Germinal center (tissue), 1 donor: ENCODE measurements at places on chromosomes 7 and 10.

DNA sequence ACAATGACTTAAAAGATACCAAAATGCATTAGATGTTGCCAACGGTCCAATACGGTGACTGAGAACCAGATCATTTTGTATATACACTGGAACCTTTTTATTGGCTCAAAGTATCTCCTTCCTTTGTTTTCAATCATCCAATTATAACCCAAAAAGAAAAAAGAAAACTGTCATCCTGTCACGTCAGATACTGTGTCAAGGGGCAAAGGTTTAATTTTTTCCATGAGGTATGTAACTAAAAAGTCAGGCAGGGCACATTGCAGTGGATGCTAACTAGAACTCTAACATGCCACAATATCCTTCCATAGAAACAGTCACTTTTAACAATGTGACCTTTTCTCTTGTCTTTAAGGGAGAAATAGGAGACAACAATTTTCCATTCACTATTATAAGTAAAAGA is 267.6 kb upstream of the NEBL start:
- no peak for DNase-seq

- no peak for DNase-seq
Measured at GRCh38 chr10:52541006-52541473, 227.0 kb downstream of the DKK1 start.

GRCh38 chr10:68988530-68989316 is at the start of gene KIFBP:
Gene KIFBP (plus strand): TSS chr10:68988803. CDS start chr10:68988833, 30 bp downstream.
- peak; percentile 90 for DNase-seq

GRCh38 chr10:86086418-86086817 is 280.2 kb downstream of the GRID1 start:
- DNase-seq = no peak

DNA sequence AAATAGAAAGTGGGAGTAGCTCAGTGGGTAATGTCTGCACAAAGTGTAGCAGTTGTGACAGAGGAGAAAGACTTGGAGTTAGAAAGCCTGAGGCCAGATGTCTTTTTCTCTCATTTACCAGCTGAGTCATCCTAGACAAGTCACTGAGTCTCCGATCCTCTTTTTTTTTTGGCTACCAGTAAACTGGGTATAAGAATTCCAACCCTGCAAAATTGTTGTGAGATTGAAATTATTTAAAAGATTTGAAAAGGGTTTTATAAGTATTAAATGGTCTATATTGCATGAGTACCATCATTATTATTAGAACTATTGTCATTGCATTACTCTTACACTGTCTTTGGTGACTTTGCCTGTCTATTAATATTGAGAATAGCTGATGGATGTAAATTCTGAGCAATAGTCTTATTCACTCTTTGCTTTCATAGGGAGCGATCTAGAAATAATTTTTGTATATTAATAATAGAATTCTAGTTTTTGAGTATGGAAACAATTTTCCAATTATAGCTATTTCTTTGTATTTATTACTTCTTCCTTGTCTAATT is 74.0 kb downstream of the ARID5B start:
- DNase-seq = no peak

GRCh38 chr10:124971276-124971675 is 29.4 kb downstream of the ZRANB1 start:
- no peak for DNase-seq

GRCh38 chr10:29648114-29648982 is 13.6 kb upstream of the SVIL start:
- DNase-seq = no peak

- DNase-seq = peak; percentile 94
Measured at GRCh38 chr7:107890962-107891635, at the start of gene DLD. Gene DLD (plus strand): TSS chr7:107891183. CDS start chr7:107891251, 68 bp downstream.

- DNase-seq = no peak
Measured at GRCh38 chr10:6743291-6743849, 163.3 kb upstream of the PRKCQ start.

- DNase-seq = no peak
Measured at GRCh38 chr10:116833986-116834985, 15.0 kb upstream of the ENO4 start.
